ENCODE measurements at places on chromosomes 7 and 10. TPM values are rescaled to one million over a fixed set of nuclear protein-coding genes. Genes with fewer than 3 reads are reported as not detected.

MGAM2 gene
- not detected for total RNA-seq

RBP3 gene
- total RNA-seq: not detected

GRCh38 chr7:132075515-132075914 is 500.8 kb downstream of the PLXNA4 start:
- DNase-seq: no peak

DNA sequence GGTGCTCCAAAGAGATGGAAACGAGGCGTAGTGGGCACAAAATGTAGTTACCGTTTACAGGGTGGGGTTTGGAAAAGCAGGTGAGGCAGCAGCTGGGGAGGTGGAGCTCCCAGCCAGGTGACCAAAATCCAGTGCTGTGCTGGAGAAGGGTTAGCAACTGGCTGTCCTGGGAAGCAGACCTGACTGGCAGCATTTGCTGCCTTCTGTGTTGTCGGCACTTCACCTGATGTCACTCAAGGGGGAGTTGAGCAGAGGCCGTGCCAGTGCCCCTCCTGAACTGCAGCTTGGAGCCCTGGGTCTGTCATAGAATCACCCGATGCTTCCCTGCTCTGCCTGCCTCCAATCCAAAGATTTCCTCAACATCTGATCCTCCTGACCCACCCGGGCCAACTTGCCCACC is 12.8 kb downstream of the GCK start:
- no peak for DNase-seq

GRCh38 chr10:86535132-86535882 is 13.7 kb upstream of the WAPL start:
- peak; percentile 65 for DNase-seq

Measured in G401 (cell line).